ENCODE measurements at places on chromosomes 7 and 10.

GRCh38 chr7:122072924-122073599, 71.0 kb downstream of the AASS start:
- no peak for DNase-seq

DNA sequence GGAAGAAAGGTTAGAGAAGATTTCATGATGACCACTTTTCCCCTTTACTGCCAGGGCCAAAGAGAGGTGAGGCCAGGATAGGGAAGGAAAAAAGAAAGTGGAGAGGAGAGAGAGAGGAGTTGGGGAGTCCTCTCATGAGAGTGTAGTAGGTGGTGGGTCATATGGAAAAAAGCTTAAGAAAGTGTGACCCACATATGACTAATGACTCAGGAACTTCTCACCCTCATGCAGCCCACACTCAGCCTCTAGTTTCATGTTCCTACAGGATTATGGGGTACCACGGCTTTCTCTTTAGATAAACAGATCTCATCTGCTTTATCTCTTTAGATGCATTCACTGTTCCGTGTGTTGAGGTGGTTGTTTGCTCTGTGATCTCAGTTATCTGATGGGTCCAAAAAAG, 462.5 kb upstream of the IGFBP3 start:
- DNase-seq: no peak

GRCh38 chr10:77348751-77349150, 288.9 kb downstream of the KCNMA1 start:
- no peak for DNase-seq

- no peak for DNase-seq
These were observed 350.7 kb upstream of the ZMIZ1 start for GRCh38 chr10:78718032-78718572.

DNA sequence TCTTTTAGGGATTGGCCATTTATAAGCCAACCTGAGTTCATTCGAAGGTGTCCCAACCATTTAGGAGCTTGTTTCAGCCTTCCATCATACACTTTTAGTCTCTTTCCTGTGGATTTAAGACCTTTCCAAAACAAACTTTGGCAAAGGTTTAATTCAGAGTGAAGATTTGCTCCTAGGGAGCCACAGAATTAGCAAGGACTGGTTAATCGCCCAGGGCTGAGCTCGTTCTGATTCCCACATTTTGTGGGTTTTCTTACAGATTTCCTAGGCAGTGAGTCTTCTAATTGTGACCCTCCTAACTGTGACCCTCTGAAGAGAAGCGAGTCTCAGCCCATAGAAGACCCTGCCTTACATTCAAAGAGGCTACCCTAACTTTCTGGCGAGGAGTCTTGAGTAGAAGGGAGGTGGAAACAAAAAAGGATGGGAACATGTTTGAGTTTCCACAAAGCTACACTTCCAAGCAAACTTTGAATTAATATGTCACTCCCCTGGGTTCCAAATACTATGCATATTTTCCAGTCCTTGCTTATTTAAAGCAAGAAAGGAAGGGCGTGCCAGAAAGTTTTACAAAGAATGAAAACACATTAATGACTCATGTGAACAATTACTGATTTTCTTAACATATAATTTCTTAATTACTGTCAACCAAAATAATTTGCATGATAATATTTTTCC, 118.3 kb downstream of the ARID5B start:
- DNase-seq: no peak
